ENCODE measurements at places on chromosomes 2 and 18.

GRCh38 chr2:71934595-71935261 is 212.9 kb downstream of the CYP26B1 start:
- DNase-seq, result peak; percentile 93

DNA sequence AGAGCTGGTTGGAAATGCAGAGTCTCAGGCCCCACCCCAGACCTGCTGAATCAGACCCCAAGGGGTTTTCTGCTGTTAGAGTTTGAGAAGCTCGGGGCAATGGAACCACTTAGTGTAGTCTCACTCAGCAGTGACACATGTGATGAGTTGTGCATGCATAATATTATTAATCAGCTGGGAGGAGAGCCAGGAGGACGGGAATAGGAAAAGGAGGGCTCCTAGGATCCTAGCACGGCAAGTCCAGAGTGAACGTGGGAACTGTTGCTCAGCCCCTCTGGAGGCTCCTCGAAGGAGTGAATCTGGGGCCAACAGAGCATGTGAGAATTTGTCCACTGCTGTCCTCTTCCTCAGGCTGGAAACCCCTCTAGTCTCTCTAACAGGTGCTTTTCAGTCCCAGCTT is 87.1 kb downstream of the HS1BP3 start:
- no peak for DNase-seq

GRCh38 chr18:23970161-23971096 is 44.1 kb upstream of the TTC39C start:
- peak; percentile 58 for DNase-seq

DNA sequence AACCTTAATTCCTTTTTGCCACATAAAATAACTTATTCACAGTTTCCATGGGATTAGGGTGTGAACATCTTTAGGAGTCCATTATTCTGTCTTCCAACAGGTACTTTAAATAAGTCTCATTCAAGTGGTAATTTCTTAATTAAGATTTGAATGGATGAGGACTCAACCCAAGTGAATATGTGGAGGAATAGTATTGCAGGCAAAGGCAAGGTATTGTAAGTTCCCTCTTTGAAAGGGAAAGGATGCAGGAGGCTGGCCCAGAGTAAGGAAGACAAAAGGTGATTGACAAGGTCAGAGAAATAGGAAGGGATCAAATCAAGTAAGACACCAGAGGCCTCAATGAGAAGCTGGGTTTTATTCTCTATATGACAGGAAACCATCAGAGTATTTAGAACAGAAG is 238.2 kb upstream of the RBMS1 start:
- DNase-seq, result no peak

DNA sequence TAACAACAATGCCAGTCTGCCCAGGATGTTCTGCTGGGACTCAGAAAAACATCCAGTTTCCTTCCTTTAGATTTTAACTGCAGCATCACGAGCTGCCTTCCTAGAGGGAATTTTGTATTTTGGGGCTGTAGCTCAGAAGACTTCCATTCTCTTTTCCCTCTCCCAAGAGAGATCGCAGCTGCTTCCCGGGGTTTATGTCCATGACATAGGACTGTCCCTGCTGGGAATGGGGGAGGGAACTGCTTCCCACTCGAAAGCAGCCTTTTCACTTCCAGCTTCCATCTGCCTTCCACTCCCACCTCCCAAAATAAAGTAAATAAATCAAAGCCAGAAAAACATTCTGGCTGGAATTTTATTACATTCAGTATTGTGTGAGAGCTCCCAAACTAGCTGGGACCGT is 52.4 kb downstream of the LIMS1 start:
- no peak for DNase-seq

DNA sequence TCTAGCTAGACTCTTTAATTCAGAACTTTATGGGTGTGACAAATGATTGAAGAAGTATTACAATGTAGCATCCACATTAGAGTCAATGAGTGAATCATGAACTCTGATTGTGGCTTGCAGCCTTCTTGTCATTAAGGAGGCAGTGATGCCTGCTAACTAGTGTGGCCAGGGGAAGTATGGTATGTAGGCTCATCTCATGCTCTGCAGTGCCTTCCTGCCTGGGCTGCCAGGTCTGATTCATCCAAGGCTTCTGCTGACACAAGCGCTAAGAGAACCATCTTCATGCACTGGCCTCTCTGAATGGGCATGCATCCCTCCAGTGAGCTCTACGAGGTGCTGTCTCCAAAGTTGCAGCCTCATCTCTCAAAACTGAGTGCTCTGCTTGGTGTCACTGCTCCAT is 144.3 kb downstream of the MTCL1 start:
- no peak for DNase-seq

DNA sequence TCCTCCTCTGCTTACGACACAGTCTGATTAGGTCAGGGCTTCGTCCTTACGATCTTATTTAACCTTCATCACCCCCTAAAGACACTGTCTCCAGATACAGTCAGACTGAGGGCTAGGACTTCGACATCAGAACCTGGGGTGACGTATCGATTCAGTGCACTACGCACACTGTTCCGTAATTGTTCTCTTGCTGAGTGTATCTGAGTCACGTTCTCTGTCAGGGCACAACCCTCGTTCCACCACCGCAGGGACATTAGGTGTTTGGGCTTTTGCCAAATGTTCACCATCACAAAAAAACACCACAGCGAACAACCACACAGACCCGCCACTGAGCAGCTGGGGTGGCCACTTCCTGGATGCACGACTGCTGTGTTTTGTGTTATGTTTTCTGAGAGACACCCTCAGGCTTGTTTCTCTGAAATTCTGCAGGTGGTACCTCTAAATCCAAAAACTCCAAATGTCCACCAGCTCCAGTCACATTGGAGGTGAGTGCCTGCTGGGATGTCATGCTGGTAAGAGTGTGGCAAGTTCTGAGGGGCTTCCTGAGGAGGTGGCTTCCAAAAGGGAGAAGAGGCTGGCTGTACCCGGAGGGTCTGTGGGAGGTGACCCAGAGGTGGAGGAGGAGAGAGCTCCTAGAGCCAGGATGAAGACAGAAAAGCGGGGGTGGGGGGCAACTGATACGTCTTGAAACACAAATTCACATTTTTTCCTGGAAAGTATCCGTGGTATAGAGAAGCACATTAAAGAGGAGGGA is 66.6 kb downstream of the ADNP2 start:
- DNase-seq, result peak; percentile 45

DNA sequence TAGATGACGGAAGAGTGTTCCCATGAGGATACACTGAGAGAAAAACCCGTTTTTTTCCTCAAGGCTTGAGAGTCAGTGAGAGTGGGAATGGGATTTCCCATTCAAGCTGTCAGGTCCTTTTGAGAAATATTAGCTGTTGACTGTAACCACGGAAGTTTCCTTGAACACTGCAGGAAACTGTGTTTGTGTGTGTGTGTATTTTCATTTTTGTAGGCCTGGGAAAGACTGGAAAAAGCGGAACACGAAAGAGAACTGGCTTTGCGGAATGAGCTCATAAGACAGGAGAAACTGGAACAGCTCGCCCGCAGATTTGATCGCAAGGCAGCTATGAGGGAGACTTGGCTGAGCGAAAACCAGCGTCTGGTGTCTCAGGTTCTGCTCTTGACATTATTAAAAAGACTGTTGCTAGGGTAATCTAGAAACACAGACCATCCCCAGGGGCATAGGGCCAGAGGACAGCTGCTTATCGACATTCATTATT is 98.8 kb upstream of the EML6 start:
- DNase-seq, result no peak

GRCh38 chr2:10406016-10406415 is 42.1 kb downstream of the ODC1 start:
- DNase-seq, result no peak

DNA sequence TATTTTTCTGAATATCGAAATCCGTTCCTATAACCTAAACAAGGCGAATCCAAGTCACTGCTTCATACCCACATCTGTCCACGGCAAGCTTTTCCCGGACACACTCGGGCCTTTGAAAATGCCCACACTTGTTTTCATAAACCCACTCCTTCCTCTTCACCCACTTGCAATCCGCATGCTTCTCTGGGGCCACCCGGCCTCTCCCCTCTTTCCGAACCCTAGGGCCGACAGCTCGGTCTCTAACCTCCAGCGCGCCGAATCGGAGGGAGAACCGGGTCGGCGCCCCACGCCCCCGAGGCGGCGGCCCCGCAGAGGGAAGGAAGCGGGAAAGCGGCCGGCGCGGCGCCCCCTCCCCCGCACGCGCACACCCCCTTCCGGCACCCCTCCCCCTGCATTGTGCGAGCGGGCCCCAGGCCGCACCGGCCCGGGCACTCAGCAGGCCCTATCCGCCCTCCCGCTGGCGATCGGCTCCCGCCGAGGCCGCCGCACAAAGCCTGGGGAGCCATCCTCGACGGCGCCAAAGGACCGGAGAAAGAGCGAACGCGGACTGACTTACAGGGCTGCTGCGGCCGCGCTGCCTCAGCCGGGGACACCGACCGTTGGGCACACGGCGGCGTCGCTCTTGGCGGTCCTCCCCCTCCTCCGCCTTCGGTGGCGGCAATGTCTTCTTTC is 467 bp downstream of the PUM2 start:
- peak; percentile 36 for DNase-seq

DNA sequence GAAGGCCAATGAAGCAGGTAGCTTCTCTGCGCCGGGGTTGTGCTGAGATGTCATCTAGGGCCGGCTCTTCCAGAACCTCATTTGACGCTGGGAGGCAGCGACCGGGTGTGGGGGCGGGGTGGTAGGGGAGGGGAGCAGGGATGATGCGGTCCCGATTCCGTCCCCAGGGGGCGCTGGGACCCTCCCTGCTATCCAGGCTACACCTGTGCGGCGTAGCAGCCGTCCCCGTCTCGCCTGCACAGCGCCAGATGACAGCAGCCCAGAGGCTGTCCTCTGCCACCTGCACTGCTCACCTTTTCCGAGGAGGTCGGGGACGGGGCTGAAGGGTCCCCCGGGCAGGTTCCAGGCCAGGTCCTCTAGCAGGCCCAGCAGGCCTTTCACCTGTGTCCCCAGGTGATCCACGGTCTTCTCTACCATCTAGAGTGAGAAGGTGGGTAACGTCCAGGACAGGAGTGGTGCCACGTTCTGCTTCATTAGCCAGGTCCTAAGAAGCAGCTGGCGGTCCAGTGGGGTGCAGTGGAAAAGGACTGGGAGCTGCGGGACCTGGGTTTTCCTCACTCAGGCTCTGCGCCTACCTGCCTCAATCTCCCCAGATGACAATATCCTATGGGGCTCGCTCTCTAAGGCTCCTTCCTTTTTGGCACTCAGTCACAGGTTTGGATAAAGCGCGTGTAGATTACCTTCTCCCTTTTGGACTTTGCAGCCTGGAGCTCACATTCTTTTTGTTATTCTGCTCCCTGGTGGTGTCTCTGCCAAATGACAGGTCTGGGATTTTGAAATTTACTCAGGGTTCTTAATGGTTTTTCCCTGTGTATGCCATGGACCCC is 56.0 kb upstream of the RAB6C start:
- peak; percentile 31 for DNase-seq

DNA sequence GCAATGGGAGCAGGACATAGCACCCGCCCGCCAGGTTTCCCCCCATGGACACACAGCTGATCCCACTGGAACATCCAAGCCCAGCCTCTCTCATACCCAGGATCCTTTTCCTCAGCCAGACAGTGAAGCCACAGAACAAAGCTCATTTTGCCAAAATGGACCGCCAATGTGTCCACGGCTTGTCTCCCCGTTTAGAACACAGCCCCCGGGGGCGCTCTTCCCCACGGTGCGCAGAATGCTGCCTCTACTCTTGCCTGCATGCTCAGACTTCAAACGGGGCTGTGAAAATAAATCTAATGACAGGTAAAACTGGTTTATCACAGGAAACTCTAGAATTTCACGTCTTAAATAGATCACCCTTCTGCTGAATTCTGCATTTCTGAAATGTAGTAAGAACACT is 548.5 kb upstream of the ID2 start:
- DNase-seq, result no peak

- DNase-seq, result no peak
Observed at GRCh38 chr2:51219468-51219867, 187.5 kb upstream of the NRXN1 start.

GRCh38 chr2:125553768-125554167 is 1102.2 kb upstream of the GYPC start:
- DNase-seq, result no peak

All from MV-4-11 (cell line).